ENCODE measurements at places on chromosomes 12 and 14.

DNA sequence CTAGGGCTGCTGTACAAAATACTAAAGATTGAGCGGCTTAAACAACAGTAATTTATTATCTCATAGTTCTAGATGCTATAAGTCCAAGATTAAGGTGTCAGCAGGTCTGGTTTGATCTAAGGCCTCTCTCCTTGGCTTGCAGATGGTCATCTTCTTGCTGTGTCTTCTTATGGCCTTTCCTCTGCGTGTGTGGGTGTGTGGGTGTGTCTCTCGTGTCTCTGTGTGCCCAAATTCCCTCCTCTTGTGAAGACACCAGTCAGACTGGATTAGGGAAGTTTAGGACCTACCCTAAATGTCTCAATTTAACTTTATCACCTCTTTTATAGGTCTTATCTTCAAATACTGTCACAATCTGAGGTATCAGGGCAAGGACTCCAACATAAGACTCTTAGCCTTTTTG, 28.3 kb downstream of the DDHD1 start:
- no peak for DNase-seq

DNA sequence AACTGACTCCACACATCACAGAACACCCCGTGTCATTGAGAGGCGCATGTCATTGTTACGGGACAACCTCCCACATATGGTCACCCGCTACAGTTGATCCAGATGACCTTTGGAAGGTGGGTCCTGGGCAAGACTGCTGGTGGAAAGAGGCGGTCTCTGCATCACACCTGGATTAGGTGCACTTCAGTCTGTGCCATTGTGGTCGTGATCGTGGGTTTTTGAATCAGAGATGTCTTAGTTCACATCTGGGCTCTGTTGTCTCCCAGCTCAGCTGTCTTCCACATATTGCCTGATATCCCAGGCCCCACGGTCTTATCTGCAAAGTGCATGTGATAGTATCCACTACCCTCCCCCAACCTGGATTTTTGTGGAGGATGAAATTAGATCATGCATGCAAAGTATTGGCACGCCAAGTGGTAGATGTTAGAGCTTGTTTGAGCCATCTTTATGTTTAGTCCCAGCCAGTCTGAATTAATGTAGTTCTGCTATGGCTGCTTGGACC, 208.7 kb upstream of the FOXN3 start:
- no peak for DNase-seq

GRCh38 chr14:69960296-69960695, 81.1 kb downstream of the SMOC1 start:
- DNase-seq, result no peak

- no peak for DNase-seq
Observed at GRCh38 chr14:60722357-60723115, 1.6 kb downstream of the SIX4 start.

- no peak for DNase-seq
Observed at GRCh38 chr12:99035803-99036202, 390.7 kb downstream of the APAF1 start.

DNA sequence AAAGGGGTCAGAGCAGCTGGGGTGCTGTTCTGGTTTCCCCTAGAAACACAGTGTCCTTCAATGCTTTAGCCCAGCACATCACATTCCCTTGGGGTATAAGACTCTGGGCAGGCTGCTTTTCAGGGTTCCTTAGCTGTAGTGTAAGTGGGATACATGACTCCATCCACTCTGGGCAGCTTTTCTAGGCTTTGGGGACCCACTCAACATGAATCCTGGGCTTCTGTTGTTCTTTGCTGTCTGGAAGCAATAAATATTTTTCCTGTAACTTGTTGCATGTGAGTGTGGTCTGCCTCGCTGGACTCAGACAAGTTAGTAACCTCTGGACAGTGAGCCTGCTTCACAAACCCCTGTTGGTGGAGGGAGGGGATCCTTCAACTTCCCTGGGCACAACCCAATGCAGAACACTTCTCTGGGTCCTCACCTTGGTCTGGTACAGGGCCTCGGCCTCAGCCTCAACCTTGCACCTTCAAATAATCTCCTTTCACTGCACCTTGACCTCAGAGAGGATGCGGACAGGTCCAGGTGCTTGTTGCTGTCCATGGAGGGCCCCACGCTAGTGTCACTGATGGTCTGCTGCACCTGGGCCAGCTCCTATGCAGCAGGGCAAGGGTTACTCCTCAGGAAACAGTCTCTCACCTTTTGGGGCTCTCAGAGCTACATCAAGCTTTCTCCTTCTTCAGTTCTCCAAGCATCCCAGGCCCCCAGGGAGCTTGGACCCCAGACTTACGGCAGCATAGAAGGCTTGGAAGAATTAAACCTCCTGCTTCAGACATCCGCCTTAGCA, 13.5 kb upstream of the KRT73 start:
- no peak for DNase-seq

DNA sequence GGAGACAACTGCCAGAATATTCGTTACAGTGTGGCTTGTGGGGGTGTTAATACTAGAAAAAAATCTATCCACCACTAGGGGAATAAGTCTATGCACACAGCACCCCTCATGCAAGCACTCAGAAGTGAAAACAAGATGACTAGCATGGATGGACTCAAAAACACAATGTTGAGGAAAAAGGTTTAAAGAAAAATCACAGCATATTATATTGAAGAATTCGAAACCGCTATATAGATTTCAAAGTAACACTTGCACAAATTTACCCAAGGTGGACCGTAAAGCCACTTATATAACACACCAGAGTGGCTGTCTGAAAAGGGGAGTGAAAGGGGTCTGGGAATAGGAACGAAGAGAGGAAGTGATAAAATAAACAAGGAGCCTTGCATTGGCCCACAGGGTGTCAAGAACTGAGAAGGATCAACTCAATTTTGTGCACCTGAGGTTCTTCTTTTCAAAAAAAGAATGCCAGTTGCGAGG, 544 bp downstream of the ABCD4 start:
- no peak for DNase-seq

- DNase-seq, result no peak
Observed at GRCh38 chr12:22856178-22856577, 231.2 kb downstream of the ETNK1 start.

GRCh38 chr12:77372026-77372425, 306.7 kb upstream of the E2F7 start:
- DNase-seq, result no peak

GRCh38 chr14:22561661-22562579, 27.1 kb downstream of the DAD1 start:
- peak; percentile 79 for DNase-seq
